Uterus (tissue), 4 donors: ENCODE measurements at places on chromosomes 16 and 17.

- DNase-seq = no peak
Observed at GRCh38 chr17:43025766-43026537, 921 bp downstream of the RND2 start.

GRCh38 chr17:6035801-6036394 is 34.3 kb upstream of the WSCD1 start:
- no peak for DNase-seq

GRCh38 chr17:2703181-2703580 is 8.4 kb downstream of the CLUH start:
- peak; percentile 12 for DNase-seq

DNA sequence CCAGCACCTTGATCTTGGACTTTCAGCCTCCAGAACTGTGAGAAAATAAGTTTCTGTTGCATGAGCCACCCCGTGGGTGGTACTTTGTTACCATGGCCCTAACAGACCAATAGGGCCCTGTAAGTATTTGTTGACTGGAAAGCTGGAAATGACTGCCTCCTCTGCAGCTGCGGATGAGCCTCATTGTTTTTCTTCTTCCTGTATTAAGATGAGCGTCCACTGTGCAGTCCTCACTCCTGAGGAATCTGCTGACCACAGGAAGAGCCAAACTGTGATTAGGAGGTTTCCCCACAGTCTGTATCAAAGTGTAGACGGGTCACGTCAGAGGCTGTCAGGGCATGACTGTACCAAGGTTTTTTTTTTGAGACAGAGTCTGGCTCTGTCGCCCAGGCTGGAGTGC is 12.2 kb upstream of the AKTIP start:
- no peak for DNase-seq

GRCh38 chr16:15652293-15653001 is 2.4 kb downstream of the NDE1 start:
- no peak for DNase-seq

GRCh38 chr17:82985973-82986372 is 93.4 kb upstream of the METRNL start:
- no peak for DNase-seq

DNA sequence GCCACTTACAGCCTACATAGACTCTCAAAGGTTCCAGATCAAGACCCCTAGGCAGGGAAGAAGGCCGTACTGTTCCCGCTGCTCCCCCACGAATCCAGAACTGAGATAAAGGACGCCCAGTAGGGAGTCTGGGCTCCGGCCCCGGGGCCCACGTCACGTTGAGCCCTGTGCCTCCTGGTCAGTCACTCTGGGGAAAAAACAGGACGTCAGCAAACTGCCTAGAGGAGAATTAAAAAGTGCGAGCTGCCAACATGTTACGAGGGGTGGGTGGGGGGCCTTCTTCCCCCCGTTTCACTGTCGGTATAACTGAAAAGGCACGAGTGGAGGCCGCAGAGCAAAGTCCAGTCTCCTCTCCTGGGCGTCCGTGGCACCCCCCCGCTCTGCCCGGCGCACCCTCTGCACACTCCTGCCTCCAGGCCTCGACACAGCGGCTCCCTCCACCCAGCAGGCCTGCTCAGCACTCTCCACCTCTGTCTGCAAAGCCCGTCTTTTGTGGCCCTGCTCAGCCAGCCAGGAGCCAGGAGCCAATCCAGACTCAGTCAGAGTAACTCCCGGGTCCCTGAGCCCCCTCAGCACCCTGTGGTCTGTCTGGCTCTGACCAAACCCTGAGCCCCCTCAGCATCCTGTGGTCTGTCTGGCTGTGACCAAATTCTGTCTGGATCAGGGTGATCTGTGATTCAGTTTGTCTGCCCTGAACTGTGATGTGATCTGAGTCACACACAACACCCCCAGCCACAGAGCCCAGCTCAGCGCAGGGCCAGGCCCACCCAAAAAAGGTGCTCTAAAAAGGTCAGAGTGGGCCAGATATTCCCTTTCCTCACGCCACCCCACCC is 6.2 kb downstream of the ITGAE start:
- DNase-seq = no peak

DNA sequence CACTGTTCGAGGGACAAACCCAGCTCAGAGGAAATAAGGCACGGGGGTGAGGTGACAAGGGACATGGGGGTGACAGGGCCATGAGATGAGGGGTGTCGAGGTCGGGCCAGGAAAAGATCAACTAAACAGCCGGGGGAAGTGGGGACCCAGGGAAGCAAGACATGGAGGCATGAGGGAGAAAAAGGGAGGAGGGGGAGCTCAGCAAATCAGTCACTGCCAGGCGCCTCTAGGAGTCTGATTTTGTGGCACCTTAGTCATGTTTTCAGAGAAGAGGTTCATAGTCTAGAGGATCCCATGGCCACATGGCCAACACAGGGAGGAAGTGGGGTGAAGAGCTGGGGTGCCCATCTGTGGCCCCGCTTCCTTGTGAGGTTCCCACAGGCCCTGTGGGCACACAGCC is 814.5 kb downstream of the KCNJ18 start:
- DNase-seq = no peak

DNA sequence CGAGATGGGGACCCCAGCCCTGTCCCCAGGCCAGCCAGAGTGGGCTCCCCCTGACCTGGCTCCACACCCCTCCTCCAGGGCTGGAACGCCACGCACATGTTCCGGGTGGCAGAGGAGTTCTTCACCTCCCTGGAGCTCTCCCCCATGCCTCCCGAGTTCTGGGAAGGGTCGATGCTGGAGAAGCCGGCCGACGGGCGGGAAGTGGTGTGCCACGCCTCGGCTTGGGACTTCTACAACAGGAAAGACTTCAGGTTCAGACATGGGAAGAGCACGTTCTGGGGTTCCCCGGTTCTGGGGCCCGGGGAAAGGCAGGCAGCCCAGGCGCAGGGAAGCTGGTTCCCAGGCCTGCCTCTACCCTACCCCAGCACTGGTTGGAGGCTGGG is 4.6 kb downstream of the ACE start:
- DNase-seq = no peak

DNA sequence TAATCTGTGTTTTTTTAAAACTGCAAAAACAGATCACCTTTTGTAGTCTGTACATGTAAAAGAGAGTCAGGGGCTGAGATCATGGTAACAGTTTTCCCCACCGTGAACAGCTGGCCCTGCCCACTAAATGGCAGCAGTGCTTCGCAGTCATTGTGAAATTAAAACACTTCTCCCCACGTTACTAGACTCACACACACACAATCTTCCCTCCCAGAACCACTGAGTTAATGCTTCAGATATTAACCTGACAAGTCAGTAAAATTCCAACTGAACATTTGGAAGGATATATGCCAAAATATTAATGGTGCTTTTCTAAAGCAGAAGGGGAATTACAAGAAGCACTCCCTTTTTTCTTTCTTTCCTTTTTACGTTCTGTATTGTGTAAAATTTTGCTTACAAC is 1.2 kb upstream of the CD300LG start:
- no peak for DNase-seq

- DNase-seq = peak; percentile 21
Observed at GRCh38 chr16:12392585-12393091, 411.0 kb downstream of the CPPED1 start.

- DNase-seq = no peak
Observed at GRCh38 chr16:54425068-54425467, 138.5 kb upstream of the IRX3 start.

GRCh38 chr17:18099516-18099915 is 9.0 kb upstream of the MYO15A start:
- no peak for DNase-seq

GRCh38 chr17:27381007-27381501 is 75.2 kb upstream of the KSR1 start:
- DNase-seq = peak; percentile 57

DNA sequence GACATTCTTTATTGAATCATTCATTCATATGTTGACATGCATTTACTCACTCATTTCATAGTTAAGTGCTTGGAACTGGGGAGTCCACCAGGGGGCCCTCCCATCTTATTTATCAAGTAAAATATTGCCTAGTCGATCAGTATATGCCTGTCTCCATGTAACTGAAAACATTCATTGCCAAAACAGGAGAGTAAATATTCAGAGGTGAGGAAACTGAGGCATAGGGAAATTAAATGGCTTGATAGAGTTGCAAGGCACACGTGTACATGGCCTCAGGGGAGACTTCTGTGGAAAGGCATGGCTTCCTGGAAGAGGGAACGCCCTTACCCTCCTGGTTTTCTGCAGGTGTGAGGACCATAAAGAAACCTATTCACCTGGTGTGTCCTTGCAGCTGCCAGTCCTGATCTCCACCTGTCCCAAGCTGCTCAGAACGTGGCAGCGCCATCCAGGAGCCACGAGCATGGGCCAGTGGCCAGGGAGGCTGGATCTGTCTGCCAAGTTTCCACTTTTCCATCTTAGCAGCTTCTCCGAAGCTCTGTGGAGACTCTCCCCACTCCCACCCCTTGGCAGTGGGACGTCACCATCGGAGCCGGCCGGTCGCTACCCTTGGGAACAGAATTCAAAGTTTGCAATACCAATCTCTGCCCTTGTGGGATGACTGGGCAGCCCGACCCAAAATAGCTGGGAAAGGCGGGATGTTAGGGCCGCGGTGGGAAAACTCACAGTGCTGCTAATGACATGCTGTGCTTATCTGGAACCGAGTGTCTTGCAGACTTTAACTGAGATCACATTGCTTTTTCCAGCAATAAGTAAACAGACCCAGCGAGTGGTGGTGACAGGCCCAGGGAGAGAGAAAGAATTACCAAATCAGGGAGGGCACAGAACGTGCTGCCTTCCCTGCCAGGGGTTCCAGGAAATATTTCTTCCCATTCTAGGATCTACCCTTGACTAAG is 4.1 kb upstream of the C1QTNF1 start:
- peak; percentile 72 for DNase-seq

- no peak for DNase-seq
Observed at GRCh38 chr16:85443531-85443930, 169.6 kb upstream of the GSE1 start.
